HCT116 (cell line): ENCODE measurements at places on chromosomes 5 and 9. TPM values are rescaled to one million over a fixed set of nuclear protein-coding genes. Genes with fewer than 3 reads are reported as not detected.

- no peak for DNase-seq
Observed at GRCh38 chr5:159161361-159162214, 47.8 kb downstream of the RNF145 start.

The PCDHGA9 gene
- 0.34 TPM for total RNA-seq

The PTPDC1 gene
- total RNA-seq = 12.7 TPM

DNA sequence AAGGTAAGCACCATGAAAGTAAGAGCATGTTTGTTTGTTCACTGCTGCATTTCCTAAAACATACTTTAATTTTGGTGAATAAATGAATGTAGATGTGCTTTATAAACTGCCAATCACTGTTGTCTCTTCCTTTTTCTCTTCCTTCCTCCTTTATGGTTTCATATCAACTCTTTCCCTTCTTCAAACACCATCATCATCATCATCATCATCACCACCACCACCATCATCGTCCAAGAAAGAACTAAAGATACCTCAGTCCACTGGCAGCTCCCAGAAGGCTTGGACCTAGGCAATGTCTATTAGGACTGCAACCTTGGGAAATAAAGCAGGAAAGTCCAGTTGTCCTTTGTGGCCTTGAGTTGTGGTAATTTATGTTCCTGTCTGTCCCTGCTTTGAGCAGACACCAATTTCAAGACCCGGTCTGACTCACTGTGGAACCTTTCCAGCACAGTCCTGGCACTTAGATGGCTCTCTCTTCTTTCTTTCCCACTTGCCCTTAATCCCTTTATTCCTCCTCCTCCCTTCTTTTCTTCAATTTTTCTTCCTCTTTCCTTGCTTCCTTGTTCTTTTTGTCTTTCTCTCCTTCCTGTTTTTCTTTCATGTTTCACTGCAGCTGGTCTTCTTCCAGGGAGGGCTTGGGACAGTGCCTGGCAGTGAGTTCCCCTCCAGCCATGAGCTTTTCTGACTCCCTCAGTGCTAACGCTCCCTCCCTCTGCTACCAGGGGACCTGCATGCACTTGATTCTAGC is 99.3 kb downstream of the ANGPTL2 start:
- DNase-seq = no peak

GRCh38 chr9:134204991-134205578 is 40.7 kb upstream of the RNU6ATAC start:
- DNase-seq = no peak

DNA sequence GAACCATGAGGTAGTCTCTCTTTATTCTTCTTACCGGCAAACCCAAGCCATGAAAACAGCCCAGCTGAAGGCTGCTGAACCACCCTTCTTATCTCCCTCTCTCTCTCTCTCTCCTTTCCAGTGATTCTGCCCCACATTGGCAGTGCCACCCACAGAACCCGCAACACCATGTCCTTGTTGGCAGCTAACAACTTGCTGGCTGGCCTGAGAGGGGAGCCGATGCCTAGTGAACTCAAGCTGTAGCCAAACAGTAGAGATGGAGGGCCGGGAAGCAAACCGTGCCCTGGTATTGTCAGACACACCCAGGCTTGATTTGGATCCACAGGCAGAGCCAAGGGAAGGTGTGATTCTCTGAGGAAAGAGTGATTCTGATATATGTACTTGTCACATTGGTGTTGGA is 14.0 kb downstream of the GRHPR start:
- no peak for DNase-seq

GRCh38 chr5:7762267-7762666 is 88.7 kb downstream of the CFAP90 start:
- DNase-seq = no peak

The PPP2R2B gene
- total RNA-seq = not detected

The RASEF gene
- 0.12 TPM for total RNA-seq

GRCh38 chr5:13503017-13503416 is 441.5 kb downstream of the DNAH5 start:
- no peak for DNase-seq

The CFAP157 gene
- total RNA-seq = 0.22 TPM

The FOXD4L6 gene
- 0.54 TPM for total RNA-seq

The SLC4A9 gene
- 0.49 TPM for total RNA-seq

GRCh38 chr9:133572821-133573361 is 36.3 kb downstream of the FAM163B start:
- no peak for DNase-seq

DNA sequence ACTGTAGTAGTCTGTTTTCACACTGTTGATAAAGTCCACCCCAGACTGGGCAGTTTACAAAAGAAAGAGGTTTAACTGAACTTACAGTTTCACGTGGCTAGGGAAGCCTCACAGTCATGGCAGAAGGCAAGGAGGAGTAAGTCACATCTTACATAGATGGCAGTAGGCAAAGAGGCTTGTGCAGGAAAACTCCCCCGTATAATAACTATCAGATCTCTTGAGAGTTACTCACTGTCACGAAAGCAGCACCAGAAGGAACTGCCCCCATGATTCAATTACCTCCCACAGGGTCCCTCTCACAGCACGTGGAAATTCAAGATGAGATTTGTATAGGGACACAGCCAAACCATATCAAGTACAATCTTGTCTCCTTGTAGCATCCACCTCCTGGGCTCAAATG is 21.1 kb downstream of the PARP8 start:
- DNase-seq = no peak

The IFNA21 gene
- total RNA-seq = not detected

GRCh38 chr5:154273028-154273617 is 82.6 kb downstream of the GALNT10 start:
- no peak for DNase-seq

- DNase-seq = no peak
Observed at GRCh38 chr9:84436386-84437109, 96.0 kb upstream of the SLC28A3 start.
